Activated T-helper 2 cell treated with anti-CD3 and anti-CD28 coated beads, Interferon-gamma antibody, Interleukin-2, Interleukin-4, amounts not matched to agents 10 μg/mL and 5 μg/mL and 100 μg/mL, durations not matched to agents 14 hours and 24 hours and 36 hours (primary cell): ENCODE measurements at places on chromosomes 7 and 10. TPM values are rescaled to one million over a fixed set of nuclear protein-coding genes. Genes with fewer than 3 reads are reported as not detected.

The C10orf67 gene
- total RNA-seq: not detected in 2 replicates

GRCh38 chr10:3825862-3826351 is 40.9 kb upstream of the KLF6 start:
- H3K27ac ChIP-seq: no peak overlapping the region
- H3K36me3 ChIP-seq: no peaks in the 10 kb centered on the region
- no peak for DNase-seq
- H3K4me3 ChIP-seq: no peak overlapping the region

The TMEM184A gene
- total RNA-seq: 0.23 TPM in 1 of 2 replicates, not detected in the other

DNA sequence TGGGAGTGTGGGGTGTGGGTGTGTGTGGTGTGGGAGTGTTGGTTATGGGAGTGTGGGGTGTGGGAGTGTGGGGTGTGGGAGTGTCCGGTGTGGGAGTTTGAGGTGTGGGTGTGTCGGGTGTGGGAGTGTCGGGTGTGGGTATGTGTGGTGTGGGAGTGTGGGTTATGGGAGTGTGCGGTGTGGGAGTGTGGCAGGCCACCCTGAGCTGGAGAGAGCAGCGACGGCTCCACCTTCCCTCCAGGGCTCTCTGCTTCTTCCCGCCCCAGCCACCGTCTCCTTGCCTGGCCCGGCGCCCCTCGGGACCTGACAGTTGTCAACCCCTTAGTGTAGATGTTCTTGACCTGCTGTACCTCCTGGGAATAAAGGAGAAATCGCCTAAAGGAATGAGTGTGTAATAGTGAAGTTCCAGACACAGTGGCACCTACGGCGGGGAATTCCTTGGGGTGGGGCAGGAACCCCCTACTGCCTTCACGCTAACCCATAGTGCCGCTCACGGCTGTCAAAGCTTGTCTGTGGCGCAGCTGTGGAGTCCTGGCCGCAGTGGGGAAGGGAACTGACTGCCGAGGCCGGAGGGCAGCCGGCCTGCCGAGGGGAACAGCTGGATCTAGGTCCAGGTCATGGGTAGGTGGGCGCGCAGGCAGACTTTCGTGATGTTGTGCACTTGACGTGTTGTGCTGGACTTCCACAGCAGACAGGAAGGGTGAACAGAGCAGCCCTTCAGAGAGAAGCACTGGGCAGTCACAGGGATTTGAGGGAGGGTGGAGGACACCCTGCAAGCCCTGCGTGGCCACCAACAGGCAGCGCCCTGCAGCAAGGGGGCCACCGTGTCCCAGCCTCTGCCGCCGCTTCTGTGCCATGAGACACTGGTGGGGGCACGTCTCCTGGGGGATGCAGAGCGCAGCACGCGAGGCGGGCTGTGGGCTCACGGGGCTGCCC is 49.0 kb upstream of the EN2 start:
- DNase-seq: no peak
- no peaks in the 10 kb centered on the region for H3K36me3 ChIP-seq
- peaks cover 17% of the 10 kb centered on the region for H3K27me3 ChIP-seq
- H3K4me3 ChIP-seq: no peak overlapping the region
- no peaks in the 10 kb centered on the region for H3K4me1 ChIP-seq

DNA sequence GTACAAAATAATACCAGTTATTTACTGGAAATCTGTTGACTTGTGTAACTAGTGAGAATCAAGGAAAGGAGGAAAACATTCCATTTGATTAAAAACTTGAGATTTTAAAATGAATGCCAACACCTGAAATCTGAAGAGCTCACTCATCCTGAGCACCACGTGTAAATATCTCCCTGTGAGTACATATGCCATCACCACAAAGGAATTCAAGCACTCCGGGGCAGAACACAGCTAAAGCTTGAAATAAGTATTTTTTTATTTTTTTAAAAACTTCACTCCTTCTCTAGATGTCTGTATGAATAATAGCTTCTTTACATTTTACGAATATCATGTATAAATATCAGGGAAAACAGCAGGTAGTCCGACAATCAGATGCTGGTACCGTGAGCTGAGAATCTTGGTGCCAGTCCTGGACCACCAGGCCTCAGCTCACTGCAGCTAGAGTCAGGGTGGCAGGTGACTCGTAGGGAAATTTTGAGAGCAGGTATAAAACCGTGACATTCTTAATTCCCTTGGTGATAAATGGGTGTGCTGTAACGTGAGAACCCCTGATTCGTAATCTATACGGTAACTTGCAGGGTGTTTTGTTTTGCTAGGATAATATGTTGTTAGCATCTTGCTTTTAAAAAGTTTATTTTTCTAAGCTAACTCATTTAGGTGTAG is 12.7 kb downstream of the LMTK2 start:
- no peaks in the 10 kb centered on the region for H3K27me3 ChIP-seq
- DNase-seq: no peak
- no peak overlapping the region for H3K27ac ChIP-seq

The ABCB1 gene
- 1.9 and 2.0 TPM in 2 replicates for total RNA-seq
